IMR-90 (cell line): ENCODE measurements at places on chromosomes 5 and 9. TPM values are rescaled to one million over a fixed set of nuclear protein-coding genes. Genes with fewer than 3 reads are reported as not detected.

DNA sequence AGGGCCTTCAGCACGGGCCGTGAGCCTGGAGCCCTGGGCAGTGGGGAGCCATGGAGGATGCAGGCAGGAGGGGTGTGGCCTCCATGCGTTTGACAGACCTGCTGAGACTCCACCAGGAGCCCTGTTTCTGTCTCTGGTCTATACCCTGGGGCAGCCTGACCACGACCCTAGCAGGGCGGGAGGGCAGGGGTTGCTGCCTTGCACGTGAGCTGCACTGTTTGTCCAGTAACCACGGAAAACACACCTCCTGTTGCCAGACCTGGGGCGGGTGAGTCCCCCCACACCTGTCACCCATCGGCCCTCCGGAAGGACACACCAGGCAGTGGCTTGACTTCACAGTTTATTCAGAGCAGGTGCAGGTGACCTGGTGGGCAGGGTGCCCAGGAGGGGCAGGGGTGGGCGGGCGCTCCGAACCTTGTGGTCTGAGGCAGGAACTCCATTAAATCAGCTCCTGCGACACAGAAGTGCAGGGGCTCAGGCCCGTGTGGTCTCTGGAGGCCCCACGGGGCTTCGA lies 3.9 kb downstream of the LCN8 start:
- DNase-seq, result no peak

DNA sequence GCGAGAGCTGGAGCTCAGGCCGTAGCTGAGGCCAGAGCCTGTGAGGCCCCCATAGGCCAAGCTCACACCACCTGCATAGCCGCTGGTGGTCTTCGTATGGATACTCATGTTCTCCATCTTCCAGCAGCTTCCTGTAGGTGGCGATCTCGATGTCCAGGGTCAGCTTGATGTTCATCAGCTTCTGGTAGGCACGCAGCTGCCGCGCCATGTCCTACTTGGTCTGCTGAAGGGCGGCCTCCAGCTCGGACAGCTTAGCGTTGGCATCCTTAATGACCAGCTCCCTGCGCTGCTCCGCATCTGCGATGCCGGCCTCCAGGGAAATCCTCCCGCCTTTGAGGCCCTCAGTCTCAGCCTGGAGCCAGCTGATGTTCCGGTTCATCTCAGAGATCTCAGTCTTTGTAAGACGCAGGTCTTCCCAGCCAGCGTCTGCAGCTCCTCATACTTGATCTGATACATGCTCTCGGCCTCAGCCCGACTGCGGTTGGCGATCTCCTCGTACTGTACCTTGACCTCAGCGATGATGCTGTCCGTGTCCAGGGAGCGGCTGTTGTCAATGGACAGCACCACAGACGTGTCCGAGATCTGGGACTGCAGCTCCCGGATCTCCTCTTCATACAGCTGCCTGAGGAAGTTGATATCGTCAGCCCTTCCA lies 172.1 kb downstream of the PPP2R2B start:
- DNase-seq, result no peak

DNA sequence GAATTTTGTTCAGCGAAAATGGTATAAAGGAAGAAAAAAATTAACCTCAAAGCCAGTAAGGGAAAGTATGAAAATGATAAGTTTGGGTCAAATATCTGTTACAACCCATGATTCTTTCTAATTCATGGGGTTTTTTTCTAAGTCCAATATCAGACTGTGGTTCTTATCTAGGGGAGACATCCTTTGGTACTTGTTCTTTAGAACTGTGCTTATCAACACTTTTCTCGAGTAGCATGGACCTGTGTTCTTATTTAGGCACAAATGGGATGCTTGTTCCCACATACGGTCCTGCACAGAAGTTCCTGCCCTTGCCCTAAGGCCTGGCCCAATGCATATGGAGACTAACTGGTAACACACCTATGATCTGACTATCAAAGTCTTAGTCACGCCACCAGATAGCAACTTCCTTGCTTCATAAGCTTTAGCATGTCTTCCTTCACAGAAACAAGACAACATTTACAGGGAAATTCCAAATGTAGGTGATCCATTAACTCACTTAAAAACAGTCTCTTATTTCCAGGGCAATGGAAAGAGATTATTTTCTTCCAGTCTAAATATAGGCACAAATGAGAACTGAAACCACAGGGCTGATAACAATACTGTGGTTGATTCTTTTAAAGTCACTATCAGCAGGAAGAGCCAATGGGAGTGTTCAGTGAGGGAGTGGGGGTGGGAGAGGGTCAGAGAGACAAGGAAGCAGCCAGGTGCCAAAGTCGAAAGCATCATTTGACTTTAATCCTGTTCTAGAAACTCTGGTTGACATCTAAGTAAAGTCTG lies 268.8 kb upstream of the ANKRD55 start:
- DNase-seq, result peak; percentile 51

DNA sequence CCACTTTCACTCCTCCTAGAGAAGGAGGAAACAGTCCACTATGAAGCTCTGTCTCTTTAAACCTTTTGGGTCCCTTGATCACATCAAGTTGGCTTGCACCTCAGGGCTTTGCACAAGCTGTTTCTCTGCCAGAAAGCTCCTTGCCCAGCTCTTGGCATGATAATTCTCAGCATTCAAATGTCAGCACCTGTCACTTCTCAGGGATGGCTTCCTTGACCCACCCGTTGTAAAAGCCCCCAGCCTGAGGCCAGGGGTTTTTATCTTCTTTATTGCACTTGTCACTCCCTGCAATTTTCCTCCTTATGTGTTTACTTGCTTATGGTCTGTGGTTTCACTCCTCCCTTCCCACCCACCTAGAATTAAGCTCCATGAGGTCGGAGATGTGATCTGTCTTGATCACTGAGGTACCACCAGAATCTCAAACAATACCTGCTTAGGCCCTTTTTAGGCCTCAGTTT lies 200.7 kb upstream of the TBC1D2 start:
- no peak for DNase-seq

DNA sequence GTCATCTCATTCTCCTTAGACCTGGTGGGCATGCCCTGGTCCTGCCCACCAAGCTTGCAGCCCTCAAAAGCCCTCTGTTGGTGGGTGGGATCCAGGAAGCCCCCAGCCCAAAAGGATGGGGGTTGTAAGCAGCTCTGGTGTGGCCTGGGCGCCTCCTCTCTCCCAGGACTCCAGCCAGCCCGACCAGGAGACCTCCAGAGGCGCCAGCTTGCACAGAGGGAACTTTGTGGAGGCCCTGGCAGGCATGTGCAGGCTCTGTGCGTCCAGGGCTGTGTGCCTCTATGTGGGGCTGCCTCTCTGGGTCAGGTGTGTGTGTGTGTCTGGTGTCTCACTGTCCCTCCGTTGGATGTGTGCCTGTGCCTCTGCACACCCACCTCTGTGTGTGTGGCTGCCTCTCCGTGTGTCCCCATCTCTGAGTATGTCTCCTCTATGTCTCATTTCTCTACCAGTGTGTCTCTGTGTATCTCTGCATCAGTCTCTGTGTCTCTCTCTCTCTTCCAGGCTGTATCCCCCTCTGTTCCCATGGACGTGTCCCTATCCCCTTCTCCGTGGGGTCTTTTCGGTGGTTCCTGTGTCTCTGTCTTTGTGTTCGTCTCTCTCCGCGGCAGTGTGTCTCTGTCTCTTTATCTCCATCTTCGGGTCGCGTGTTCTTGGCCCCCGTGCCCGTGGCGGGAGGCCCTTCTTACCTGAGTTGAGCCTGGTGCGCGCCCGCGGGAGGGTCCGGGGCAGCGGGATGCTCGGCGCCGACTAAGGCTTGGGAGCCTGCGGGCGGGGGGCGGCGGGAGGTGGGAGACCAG lies 501 bp downstream of the ENHO start:
- DNase-seq, result no peak

GRCh38 chr9:106058460-106058859 lies 364.1 kb downstream of the TMEM38B start:
- DNase-seq, result no peak

- no peak for DNase-seq
These were observed 49.4 kb upstream of the GRIN3A start for GRCh38 chr9:101787891-101788290.

GRCh38 chr5:133792655-133793054 lies 175.8 kb downstream of the C5orf15 start:
- no peak for DNase-seq

- no peak for DNase-seq
These were observed 1.0 kb upstream of the NME5 start for GRCh38 chr5:138140268-138140667.

GRCh38 chr9:128007566-128008138 lies 26.9 kb upstream of the EEIG1 start:
- DNase-seq, result peak; percentile 27

DNA sequence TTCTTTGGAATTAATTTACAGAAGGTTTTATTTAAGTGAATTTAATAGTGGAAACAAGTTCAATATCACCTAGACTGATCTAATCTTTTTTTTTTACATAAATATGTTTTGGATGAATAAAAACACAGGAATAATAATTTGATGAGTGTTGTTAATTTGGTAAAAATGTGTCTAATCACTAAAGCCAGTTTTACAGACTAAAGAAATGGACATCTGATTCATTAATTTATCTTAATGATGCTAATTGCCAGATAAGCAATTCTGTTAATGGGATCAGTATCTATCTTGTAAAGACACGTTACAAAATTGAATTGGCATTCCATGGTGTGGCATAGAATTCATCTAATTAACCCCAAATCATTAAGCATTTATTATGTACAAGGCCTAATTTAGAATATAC lies 743.3 kb upstream of the CDH6 start:
- DNase-seq, result no peak

DNA sequence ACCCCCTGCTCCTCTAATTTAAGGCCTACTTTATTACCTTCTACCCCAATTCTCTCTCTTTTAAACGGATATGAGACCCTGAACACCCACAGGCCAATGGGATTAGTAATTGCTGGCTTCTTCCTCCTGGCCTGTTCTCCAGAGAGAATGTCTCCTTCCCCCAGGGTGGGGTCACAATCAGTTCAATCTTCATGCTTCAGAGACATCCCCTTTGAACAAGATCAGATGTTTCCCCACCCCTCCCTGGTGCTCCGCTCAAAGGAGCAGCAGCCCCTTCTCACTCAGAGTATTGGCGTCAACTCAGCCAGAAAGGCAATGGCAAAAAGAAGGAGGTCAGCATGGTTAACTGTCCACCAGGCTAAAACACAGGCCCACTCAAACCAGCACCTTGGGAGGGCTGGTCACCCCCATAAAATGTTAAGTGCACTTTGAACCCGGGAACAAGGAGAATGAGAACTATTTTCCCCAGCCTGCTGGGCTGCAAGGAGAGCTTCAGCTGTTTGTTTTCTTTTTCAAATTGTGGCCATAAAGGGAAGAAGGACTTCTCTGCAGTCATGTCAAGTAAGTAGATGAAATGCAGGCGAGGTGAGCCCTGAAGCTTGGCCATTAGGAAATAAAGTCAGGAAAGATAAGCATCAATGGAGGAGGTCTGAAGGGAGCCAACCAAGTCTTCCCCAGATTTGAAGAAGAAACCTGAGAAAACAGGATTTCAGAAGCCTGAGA lies 20.1 kb downstream of the LHFPL2 start:
- DNase-seq, result no peak

DNA sequence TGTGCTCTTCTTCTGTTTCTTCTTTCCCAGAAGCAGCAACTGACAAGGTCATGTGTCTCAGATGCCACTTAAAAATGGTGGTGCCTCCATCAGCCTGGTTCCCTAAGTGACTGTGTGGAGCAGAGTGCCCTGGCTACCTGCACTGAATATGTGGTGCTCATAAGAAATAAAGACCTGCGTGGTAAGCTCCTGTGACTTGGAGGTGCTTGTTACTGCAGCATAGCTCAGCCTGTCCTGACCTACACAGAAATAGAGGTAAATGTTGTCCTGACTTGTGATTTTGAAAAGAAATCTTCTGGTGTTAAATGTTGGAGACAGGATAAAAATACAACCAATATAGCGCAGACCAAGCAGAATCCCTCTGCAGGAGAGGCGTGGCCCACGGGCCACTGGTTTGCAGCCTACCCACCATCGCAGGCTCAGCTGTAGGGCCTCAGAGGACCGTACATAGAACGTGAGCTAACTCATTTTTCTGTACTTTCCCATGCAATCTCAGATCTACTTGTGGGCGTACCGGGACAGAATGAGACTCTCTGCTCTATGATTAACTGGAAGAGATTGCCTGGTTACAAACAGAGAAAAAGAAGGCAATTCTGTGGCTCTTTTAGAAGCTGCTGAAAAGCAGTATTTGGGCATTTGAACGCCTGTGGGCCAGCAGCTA lies 79.4 kb upstream of the UNC5A start:
- DNase-seq, result no peak

CAAP1 gene
- 6.1 and 12.2 TPM in 2 replicates for total RNA-seq

PCDHGA8 gene
- total RNA-seq, result 2.0 and 2.2 TPM in 2 replicates

SEMA6A gene
- total RNA-seq, result 0.28 and 0.36 TPM in 2 replicates

RANBP17 gene
- total RNA-seq, result 29.0 and 29.7 TPM in 2 replicates

PCA3 gene
- total RNA-seq, result not detected in 2 replicates

FOXD4 gene
- total RNA-seq, result 0.18 TPM in 1 of 2 replicates, not detected in the other

ADAMTS6 gene
- 160 and 173 TPM in 2 replicates for total RNA-seq

TEX48 gene
- total RNA-seq, result not detected in 2 replicates
